LNCaP clone FGC (cell line): ENCODE measurements at places on chromosomes 16 and 17.

- DNase-seq, result no peak
Observed at GRCh38 chr16:88948781-88949490, 28.1 kb downstream of the CBFA2T3 start.

DNA sequence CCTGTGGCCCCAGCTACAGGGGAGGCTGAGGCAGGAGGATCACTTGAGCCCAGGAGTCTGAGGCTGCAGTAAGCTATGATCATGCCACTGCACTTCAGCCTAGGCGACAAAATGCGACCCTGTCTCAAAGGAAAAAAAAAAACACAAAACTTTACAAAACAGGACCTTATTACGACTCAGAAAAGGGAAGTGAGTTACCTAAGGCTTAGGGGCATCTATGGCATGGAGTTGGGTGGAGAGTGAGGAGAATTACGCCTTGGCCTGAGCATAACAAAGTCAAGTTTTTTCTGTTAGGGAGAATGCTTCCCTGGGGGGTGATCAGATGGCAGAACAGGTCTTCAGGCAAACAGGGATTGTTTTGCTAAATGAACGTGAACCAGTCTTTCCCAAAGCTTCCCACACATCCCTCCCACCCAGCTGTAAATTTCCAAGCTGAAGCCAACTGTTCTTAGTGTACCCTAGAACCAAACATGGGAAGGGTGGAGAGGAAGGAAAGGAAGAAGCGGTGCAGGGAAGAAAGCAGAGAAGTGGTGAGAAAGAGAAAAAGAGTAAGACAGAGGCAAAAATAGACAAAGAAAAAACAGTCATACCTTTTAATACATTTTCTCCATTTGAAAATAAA is 24.6 kb upstream of the TNRC6C start:
- no peak for DNase-seq

DNA sequence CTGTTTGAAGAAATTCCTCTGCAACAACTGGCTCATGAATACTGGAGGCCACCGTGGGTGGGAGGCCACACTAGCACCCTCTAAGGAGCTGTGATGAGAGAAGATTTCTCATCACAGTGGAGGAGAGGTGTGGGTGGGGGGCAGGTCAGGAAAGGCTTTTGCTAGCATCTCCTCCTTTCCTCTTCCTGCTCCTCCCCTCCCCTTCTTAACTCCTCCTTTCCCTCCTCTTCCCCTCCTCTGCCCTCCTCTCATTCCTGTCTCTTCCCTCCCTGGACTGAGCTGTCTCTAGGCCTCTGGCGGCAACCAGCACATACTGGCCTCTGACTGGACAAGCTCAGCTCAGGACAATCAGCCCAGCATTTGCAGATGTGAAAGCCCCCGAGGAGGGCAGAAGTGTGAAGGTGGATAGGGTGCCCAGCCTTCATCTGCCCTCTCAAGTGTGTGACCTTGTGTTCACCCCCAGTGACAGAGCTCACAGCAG is 19.0 kb upstream of the LHX1 start:
- no peak for DNase-seq

DNA sequence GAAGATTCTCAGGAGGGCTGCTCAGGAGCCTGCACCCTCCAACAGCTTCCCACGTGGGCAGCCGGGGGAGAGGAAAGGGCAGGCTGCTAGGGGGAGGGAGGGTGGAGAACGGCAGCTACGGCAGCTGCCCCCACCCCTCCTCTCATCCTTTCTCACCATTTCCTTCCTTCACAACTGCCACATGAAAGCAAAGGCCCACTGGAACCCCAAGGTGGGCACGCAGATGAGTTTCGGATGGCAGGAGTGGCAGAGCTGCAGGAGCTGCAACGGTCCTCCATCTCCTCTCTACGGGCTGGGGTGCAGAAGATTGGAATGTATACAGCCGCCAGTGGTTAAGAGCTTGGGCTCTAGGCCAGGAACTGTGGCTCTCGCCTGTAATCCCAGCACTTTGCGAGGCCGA is 77.7 kb downstream of the GAS7 start:
- DNase-seq, result no peak

DNA sequence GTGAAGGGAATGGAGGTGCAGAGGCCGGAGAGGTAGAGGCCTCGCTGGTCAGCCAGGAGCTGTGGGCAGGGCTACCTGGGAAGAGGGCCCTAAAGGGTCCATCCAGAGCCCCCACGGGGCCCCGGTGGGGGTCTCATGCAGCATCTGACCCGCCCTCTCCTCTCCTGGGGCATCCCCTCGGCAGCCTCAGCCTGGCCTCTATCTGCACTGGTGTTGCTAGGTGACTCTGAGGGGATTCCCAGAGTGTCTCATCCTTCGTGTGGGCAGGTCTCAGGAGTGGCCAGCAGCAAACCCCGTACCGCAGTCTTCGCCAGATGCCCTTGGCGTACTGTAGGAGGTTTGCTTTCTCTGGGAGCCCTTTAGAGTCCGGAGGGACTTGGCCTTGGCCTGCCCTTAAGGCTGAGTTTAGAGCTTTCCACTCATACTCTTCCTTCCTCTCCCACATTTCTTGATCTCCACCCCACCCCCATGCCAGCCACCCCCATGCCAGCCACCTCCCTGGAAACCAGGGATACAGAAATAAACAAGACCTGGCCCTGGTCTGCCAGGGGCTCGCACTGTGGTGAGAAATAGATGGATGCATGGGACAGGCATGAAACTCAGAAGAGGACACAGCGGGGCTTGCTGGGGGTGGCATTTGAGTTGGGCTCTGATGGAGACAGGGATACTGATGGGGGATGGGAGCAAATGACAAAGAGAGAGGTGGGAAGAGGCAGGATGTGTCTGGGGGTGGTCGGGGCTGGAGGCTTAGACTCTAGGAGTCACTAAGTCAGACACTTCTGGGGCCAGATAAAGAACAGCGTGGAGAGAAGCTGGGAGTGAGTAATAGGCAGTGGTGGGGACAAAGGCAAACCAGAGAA is 9.9 kb downstream of the SLC5A10 start:
- DNase-seq, result no peak

- DNase-seq, result no peak
Observed at GRCh38 chr16:610513-611381, 20.0 kb upstream of the WFIKKN1 start.

- no peak for DNase-seq
Observed at GRCh38 chr16:49875806-49876715, 20.1 kb upstream of the ZNF423 start.

DNA sequence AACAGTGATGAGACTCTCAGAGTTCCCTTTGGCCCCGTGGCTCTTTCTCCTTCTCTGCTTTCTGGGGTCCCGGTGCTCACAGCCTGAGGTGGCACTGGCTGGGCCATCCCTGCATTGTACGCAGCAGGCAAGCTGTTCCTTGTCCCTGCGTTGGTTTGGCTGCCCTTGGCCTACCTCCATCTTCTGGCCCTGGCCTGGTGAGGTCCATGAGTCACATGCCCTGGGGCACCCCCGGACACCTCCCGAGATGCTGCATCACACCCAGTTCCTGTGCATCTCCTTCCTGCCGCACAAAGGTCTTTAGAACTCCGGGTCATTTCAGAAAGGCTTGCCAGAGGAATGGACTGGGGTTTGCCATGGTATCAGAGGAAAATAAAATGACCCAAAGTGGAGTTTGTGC is 9.5 kb downstream of the SULT1A2 start:
- DNase-seq, result no peak

DNA sequence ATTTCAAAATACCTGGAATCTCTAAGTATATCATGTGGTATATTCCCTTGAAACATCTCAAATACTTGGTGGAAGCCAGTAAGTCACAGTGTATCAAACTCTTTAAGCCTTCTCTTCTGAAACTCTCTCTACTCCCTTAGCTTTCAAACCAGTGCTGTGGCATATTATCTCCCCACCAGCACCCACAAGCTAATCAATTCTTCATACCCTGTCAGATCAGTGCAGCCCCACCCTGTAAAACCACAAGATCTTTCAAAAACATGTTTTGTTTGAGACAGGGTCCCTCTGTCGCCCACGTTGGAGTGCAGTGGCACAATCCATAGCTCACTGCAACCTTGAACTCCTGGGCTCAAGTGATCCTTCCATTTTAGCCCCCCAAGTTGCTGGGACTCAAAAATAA is 91.6 kb upstream of the C17orf78 start:
- DNase-seq, result no peak

DNA sequence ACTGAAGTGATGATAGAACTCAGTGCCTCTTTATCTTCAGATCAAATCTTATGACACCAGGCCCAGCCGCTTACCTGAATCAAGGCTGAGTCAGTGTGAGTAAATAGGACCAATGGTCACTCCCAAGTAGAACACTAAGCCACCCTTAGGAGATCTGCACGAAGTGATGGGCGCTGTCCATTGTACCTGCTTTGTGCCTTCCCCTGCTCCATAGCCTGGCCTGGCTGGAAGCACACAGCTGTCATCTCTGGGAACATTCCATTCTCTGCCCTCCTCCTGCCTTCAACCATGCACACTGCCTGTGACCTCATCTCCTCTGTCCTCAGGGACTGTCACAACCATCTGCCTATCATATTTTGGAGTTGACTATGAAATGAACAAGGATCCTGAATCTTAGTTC is 279.5 kb upstream of the ASIC2 start:
- no peak for DNase-seq

DNA sequence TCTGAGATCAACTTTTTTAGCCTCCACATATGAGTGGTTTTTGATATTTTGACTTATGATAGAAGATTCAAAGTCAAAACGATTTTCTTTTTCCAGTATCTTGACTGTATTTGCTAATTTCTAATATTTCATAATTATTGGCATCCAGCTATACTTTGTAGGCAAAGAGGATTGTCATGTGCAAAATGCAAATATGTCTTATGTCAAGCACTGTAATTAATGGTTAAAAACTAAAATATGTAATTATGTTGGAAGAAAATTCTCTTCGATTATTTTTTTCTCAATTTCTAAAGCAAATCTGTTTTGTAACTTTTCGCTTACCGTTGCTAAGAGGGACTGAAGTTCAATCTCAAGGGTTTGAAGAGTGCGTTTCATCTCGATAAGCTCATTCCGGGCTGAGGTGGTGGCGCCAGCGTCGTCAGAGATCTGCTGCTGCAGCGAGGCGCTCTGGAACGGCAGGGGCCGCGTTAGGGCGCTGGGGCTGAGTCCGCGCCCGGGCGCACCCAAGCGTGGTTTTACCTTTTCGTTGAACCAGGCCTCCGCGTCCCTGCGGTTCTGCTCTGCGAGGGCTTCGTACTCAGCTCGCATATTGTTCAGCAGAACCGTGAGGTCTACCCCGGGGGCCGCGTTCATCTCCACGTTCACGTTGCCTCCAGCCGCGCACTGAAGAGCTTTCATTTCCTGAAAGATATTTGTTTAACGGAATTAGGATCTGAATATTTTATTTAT is 3.0 kb downstream of the KRT27 start:
- DNase-seq, result no peak

DNA sequence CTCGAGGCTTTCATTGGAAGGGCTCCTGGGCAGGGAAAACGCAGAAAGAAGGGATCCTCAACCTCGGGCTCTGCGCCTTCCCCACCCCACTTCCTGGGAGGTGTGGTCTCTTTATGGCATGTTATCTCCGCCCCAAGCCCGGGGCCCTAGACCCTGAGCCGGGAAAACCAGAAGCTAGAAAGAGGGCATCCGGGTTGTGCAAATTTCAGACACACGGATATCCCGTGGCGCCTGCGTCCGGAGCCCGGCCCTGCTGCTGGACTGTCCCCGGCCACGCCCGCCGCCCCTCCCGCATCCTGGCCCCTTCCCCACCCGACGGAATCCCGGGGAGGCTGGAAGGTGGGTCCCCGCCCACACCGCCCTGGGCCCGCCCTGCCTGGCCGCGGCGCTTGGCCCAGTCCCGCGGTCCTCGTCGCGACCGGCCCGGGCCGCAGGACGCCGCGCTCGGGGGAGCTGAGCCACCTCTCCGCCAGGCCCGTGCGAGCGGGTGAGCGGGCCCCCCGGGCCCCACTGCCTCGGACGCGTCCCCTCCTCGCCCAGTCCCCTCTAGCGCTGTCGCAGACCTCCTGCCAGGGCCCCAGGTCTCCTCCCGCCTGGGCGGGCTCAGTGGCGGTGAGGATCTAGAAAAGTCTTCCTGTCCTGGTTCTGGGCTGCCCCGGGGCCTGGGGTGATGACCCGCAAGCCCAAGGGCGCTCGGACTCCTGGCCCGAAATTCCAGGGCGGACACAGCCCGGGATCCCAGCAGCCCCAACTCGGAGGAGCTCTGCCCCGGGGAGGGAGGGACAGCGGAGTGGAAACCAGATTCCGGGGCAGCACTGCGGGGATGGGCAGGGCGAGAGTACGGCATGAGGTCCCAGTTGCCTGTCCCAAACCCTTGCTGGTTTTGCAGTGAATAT is at the start of gene SLC16A5:
Gene SLC16A5, plus strand, starts transcription at position 397 of the 896 bp plus-strand sequence. CDS start 5,683 bp downstream, outside the sequence.
- no peak for DNase-seq

DNA sequence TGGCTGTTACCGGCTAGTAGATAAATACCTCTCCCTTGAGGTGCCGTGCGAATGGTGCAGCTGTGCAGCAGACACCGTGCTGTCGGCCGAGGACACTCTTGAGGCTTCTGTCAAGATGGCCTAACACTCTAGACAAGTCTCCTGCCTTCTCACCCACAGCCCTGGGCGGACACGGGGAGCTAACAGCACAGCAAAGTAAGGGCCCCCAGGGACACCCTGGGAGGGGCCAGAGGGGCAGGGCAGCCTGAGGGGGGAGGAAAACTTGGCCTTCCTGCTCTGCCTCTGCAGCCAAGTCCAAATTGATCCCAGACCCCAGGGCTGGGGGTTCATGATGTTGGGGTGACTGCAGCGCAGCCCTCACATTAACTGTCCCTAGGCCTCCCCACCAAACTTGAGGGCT is 210.2 kb downstream of the RPTOR start:
- no peak for DNase-seq

- no peak for DNase-seq
Observed at GRCh38 chr17:34762078-34762477, 182.7 kb downstream of the TMEM132E start.

DNA sequence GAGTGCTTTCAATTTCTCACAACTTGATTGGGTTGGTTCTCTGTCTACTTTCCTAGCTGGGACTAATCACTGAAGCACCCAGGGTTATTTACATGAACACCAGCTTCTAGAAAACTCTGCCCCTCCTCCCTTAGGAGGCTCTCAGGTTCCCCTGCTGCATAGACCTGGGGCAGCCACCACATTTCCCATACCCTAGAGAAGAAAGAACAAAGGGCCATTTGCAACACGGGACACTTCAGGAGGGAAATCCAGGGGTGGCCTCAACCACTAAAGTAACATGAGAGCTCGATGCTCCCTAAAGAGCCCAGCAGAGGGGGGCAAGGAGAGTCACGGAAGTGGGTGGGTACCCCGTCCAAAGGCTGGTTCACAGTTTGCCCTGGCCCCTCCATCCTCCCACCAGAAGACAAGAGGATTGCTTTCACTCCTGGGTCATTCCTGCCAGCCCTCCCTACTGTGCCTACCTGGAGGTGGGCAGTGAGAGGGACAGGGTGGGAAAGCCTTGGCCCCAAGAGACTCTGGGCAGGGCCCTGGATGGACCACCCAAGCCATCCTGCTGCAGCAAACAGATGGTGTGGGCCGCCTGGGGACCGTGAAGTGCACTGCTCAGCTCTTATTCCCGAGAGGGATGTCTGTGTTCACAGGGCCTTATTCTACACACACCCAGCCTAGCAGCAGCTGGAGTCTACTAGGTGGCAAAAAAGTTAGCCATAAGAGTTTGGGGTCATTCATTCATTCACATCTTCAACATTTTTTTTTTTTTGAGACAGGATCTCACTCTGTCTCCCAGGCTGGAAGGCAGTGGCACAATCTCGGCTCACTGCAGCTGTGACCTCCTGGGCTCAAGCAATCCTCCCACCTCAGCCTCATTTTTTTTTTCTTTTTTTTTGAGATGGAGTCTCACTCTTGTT is 392.1 kb downstream of the SOX9 start:
- DNase-seq, result no peak
